ENCODE measurements at places on chromosomes 13 and 19.

DNA sequence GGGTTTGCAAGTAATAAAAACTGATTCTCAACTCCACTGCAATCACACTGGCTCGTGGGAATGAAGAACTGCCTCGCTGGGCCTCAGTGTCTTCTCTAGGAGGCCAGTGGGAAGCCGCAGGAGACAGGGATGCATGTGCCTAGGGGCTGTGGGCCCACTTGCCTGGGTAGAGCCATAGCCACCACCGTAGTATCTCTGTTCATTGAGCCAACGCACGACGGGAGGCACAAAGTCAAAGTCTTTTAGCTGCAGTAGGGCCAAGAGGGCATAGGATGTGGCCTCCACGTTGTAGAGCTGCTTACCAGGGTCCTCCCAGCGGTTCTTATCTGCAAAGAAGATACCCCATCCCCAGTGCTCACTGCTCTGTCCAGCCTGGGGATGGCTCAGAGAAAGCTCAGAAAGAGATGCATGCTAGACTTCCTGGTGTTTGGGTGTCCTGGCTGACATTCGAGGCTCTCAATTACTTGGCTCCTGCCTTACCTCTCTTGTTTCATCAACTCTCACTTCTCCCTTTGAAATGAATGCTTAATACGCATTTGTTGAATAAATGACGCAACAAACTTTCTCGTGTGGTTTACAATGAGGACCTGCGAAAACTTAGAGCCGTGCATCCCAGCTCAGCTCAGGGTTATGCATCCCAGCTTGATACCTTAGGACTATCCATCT lies 16.1 kb upstream of the TNFSF14 start:
- no peak for DNase-seq

DNA sequence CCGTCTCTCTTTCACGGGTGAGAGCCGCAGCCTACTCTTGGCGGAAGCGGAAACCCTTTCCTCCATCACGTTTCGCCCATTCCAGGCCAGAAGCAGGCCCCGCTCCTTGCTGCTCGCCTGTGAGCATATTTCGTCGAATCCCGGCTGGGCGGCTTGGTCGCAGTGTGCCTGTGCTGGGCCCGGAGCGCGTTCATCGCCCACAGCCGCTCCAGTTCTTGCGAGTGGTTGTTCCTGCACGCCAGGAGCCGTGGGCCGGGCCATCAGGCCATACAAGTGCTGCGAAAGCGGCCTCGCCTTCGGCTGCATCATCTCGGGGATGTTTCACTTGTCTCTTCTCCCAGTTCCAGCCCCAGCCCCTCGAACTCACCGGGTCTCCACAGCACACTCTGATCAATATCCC lies 65.0 kb downstream of the ZNF627 start:
- no peak for DNase-seq

GRCh38 chr13:72643311-72643989 lies 84.0 kb downstream of the MZT1 start:
- DNase-seq = peak; percentile 22

GRCh38 chr19:19775891-19776205 lies 42.9 kb upstream of the ZNF14 start:
- no peak for DNase-seq

DNA sequence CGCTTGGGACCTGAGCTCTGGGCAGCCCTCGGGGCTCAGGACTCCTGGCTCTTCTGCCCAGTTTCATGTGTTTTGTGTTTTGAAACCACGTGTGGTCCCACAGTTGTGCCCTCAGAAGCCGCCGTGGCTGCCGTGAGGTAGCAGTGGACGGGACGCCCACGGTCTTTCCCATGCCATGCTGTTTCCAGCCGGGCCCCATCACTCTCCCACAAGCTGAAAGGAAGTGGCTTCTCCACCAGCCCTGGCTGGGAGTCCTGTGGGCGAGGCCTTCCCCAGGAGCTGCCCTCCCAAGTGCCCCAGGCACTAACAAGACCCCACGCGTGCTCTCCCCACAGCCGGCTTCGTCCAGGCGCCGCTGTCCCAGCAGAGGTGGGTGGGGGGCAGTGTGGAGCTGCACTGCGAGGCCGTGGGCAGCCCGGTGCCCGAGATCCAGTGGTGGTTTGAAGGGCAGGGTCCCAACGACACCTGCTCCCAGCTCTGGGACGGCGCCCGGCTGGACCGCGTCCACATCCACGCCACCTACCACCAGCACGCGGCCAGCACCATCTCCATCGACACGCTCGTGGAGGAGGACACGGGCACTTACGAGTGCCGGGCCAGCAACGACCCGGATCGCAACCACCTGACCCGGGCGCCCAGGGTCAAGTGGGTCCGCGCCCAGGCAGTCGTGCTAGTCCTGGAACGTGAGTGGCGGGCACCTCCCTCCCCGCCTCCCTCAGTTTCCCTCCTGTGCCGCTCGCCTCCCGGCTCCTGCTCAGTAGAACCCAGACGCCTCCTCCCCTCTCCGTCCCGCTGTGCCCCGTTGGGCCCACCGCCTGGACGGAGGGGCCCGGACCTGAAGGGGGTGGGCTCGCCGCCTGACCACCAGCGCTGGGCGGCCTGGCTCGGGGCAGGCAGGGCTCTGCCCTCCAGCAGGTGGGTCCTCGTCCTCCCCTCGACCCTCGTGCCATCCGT lies 5.3 kb downstream of the BSG start:
- no peak for DNase-seq

GRCh38 chr19:32816555-32817099 lies 52.9 kb downstream of the SLC7A9 start:
- DNase-seq = no peak

DNA sequence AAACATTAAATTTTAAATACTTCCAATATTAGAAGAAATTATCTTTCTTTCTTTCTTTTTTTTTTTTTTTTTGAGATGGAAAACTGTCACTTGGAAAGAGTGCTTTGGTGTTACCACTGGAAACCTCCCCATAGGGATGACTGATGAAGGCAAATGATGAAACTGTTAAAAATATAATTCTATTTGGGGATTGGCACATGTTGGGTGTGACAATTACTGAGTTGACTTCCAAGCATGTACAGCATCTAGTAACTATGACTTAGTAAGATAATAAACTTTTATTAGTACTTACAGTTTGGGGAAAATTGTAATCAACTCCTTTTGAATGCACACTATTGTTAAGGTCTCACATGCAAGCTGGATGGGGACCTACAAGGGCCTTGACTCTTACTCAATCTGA lies 592.5 kb downstream of the KCTD12 start:
- DNase-seq = peak; percentile 37

GRCh38 chr19:15274477-15274876 lies 42.2 kb upstream of the EPHX3 start:
- no peak for DNase-seq

DNA sequence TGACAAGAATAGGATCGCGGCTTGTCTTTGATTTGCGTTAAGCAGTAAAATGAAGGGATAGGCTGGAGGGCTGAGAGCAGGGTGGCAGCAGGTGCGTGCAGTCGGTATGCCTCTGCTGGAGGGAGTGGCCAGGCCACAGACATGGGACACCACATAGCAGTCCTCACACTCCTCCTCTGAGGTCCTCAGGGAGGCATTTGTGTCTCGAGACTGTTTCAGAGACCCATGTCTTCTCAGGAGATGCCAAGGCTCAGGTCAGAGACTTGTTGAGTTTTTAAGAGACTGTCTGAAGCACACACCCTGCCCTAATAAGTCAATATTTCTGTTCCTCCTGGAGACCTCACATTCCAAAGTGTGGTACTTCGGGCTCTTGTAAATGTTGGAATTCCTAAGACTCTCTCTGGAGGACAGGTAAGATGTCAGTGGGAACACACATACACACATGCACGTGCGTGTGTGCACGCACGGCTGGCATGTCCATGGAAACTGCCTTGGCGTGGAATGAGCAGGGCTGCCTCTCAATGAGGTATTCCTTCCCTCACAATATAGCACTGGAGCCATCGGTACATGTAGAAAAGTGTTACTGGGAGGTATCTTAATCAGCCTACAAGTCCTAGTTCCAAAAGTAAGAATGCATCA lies 46.4 kb downstream of the COL4A2 start:
- DNase-seq = no peak

- no peak for DNase-seq
Measured at GRCh38 chr19:36408101-36408500, 10.3 kb downstream of the ZFP82 start.

- no peak for DNase-seq
Measured at GRCh38 chr13:53041968-53042516, 13.4 kb downstream of the OLFM4 start.

DNA sequence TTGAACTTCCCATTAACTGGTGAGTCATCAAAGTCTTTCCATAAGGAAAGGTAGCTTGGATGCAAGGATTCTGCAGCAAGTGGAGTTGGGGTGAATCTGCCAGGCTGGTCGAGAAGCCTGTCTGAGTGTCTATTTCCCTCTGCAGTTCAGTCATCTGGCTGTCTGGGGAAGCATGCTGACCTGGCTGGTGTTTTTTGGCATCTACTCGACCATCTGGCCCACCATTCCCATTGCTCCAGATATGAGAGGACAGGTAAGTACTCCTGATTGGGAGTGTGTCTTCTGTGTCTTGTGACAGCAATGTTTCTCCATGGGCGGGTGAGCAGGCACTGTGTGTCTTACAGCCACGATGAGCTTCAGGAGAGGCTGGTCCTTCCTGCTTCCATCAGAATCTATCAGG lies 189.7 kb downstream of the SHISA2 start:
- DNase-seq = no peak

DNA sequence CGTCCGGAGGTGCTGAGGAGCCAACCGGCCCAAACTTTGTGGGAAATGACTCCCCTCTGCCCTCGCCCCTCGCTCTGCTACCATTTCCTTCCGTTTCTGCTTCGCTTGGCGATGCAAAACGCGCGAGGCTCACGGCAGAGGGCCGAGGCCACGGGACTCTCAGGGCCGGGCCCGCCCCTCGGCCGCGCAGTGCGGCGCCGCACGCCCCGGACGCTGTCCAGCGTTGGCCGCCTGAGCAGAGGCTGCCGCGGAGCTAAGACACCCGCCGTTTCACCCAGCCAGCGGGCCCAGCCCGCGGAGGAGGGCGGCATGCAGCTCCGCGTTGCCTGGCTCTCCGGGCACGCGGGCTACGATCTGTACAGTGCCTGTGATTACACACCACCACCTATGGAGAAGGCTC lies 2.1 kb upstream of the ZNF578 start:
- DNase-seq = no peak

GRCh38 chr13:44146138-44146537 lies 227.5 kb upstream of the SERP2 start:
- DNase-seq = no peak

- no peak for DNase-seq
Measured at GRCh38 chr13:74114641-74115040, 19.6 kb downstream of the KLF12 start.

DNA sequence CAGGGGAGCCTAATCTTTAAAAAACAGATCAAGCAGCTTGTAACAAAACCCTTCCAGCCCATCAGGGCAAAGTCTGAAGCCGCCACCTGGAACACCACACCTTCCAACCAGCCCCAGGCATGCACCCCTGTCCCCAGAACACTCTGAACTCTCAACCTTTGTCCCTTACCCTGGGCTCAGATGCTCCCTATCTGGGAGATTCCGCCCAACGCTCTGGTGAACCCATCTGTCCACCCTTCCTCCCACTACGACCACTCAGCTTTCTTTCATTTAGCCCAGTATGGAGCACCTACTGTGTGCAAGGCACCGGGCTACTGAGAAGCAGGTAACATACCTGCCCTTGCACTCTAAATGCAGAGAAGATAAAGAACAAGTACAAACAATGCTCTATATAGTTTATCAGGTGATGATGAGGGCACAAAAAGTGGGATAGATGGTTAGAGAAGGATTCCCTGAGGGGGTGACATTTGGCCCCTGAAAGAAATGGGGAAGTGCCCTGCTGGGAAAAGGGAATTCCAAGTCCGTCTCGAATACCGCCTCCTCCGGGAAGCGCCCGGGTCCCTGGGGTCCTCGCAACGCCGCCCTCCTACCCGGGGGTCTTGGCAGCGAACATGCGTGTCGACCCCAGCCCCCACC lies 629 bp downstream of the PEPD start:
- no peak for DNase-seq

DNA sequence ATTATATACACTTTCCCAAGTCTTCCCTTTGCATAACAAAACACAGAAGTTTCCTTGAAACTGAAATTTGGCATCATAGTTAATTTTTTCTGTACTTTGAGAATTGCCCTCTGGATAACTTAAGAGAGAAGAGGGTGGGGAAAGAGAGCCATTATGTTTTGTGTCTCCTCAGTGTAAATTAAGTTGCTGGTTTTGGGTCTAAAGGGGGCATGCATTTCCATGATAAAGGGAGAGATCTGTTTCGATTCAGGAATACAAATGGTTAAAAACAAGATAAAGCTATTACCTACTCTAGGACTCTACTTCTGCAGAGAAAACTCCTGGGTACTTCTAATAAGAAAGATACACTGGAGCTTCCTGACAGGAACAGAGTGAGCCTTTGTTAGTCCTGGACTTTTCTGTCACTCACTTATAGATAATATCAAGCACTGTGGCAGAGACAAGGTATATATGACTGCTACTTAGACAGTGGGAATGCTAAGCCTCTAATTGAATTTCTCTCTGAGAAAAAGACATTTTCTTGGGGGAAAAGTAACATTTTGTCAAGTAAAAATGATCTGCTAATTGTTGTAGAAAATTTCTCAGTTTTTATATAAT lies 142.8 kb upstream of the PCDH9 start:
- no peak for DNase-seq

GRCh38 chr13:94813920-94814475 lies 101.7 kb upstream of the SOX21 start:
- DNase-seq = no peak

DNA sequence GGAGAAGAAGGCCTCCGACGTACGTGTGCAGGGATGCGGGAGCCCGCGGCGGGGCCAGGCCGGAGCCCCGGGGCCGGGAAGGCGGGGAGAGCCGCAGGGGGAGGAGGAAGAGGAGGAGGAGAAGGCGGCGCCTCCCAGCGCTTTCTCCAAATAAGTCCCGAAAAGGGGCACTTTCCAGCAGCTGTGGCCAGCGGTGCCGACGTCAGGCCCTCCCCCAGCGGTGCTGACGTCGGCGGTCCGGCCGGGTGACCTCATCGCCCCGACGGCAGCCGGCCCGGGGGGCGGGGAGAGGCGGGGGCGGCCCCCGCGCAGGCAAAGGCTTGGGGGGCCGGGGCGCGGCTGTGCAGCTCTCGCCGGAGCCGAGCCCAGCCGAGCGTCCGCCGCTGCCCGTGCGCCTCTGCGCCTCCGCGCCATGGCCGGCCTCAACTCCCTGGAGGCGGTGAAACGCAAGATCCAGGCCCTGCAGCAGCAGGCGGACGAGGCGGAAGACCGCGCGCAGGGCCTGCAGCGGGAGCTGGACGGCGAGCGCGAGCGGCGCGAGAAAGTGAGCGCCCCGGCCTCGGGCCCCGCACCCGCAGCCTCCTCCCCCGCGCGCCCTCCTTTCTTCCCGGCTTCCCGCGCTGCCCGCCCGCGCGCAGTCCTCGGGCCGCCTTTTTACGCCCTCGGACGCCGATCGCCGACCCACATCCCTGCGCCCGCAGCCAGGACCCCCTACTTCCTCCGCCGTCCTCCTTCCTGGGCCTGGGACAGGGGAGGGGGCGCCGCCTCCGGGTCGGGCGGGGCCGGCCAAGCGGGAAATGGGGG lies at the start of gene TPM4:
TSS of gene TPM4 (plus strand) at position 342 of the 804 bp plus-strand sequence. CDS start at position 413, 71 bp downstream.
- DNase-seq = peak; percentile 98

DNA sequence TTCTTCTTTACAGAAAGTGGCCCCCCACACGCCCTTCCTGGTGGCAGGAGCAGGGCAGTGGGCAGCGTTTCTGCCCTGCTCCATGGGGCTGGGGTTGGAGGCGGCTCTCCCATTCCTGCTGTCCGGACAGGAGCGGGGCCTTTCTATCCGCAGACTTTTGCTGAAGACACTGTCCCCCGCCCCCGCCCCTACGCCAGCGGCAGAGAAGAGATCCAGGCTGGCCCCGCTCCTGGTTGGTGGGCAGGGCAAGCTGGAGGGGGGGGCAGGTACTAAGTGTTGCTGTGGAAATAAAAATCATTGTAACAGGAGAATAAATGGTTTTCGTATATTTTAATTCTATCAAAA lies 81.7 kb downstream of the ZNF429 start:
- DNase-seq = no peak

GRCh38 chr19:39474139-39474620 lies 6.5 kb upstream of the TIMM50 start:
- DNase-seq = peak; percentile 18
